KBM-7 (cell line): ENCODE measurements at places on chromosomes 6 and 20.

DNA sequence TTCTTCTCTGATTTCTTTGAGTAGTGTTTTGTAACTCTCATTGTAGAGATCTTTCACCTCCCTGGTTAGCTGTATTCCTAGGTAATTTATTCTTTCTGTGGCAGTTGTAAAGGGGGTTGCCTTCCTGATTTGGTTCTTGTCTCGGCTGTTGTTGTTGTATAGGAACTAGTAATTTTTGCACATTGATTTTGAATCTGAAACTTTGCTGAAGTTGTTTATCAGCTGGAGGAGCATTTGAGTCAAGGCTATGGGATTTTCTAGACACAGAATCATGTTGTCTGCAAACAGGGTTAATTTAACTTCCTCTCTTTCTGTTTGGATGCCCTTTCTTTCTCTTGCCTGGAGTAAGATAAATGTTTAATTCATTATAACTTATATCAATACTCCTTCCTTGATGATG lies 86.4 kb downstream of the OLIG3 start:
- no peak for DNase-seq

GRCh38 chr6:87905101-87905641 lies 142.5 kb upstream of the SPACA1 start:
- DNase-seq, result no peak

- DNase-seq, result no peak
Observed at GRCh38 chr6:47084610-47085009, 42.5 kb upstream of the ADGRF1 start.

DNA sequence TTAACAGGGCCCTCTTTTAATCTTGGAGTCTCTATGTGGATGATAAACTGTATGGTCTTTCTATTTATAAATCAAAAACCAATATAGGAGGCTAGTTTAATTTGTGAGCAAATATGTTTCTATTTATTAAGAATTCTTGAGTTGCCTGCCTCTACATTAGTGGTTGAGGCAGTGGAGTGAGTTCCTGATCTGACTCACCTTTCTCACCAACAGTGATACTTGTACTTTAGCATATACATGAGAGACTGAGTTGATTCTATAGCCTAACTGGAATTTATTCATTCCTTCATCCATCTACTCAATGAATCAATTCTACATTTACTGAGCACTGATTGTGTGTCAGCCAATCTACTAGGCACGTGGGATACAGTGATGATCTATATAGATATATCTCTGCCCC lies 126.9 kb downstream of the TRMT11 start:
- no peak for DNase-seq

DNA sequence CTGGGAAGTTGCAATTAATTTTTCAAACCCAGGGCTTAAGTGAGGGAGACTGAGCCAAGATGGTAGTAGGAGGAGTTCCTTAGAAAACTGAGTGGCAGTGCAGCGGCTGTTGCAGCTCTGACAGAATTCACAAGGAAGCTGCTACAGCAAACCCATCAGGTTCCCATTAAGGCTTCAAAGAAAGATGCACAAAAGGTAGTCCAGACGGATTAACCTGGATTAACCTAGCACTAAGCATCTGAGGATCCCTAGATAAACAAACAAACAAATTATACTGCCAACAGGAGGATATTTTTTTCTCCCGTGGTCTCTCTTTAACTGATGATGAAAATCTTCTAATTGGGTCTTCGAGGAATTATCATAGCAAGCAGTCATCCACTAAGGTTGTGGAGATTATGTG lies 5.2 kb downstream of the TENT5A start:
- no peak for DNase-seq
